ENCODE measurements at places on chromosomes 16 and 17. TPM values are rescaled to one million over a fixed set of nuclear protein-coding genes. Genes with fewer than 3 reads are reported as not detected.
A peak's percentile ranks its signal among the peaks of the same experiment; 100 is the strongest.

Gene BICDL2
- polyA plus RNA-seq = 2.5 TPM

Gene CD300H
- polyA plus RNA-seq = not detected

Gene TANGO6
- 6.0 TPM for polyA plus RNA-seq

Gene C16orf74
- 4.1 TPM for polyA plus RNA-seq

Gene CYBA
- polyA plus RNA-seq = 158 TPM

Gene RAB26
- 3.1 TPM for polyA plus RNA-seq

Gene TCF25
- 157 TPM for polyA plus RNA-seq

DNA sequence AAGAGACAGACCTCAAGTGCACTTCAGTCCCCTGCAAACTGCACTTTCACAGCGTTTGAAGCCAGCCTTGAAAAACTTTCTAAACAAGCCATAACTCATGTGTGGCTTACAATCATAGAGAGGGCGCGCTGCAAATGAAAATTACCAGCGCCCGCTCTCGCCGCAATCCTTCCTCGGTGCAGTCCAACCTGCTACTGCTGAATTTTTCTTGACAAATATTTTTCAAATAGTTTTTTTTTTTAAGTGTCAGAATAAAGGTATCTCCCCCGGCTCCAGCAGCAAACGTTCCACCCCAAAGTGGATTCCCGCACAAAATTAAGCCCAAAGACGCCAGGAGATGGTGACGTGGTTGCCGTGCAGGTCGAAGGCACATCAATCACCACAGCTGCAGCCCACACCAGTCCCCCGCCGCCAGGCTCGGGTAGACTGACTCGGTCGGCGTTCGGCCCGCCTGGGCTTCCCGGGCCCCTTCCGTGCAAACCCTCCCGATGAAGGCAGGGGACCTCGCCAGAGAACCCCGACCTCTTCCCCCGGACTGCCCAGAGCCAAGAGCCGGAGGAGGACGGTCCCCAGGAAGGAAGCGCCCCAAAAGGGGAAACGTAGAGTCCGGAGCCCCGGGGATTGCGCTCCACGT is 630 bp downstream of the GRB2 start:
- peak; percentile 37 for DNase-seq

DNA sequence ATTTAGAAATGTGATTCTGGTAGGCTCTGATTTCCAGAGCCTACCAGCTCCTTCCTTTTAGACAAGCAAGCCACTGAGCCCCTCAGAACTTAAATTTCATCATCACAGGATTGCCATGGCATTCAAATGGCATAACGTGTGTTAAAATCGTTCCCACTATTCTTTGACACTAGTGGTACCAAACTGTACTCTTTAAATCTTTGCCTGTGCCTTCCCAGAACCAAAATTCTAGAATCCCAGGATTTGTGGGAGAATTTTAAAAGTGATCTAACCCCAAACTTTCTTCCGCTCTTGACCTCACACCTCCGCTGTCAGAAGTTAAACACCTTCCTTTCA is 287 bp upstream of the INTS2 start:
- no peak for DNase-seq

- no peak for DNase-seq
Observed at GRCh38 chr17:39757931-39758873, 20.5 kb downstream of the GRB7 start.

DNA sequence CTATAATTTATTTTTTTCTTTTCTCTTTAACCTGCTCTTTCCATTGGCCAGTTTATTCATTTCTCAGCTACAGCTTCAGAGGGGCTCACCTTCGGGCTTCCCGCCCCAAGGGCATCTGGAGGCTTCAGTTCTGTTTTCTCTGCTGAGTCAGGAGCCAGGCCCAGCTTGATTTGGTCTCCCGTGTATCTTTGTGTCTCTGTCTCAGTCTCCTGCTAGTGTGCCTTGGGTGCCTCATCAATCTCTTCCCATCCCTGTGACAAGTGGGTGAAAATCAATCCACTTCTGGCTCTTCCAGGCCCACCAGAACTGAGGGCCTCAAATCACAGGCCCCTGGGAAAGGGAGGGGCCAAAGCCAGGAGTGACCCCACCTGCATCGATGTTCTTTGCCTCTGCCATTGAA is 72.1 kb downstream of the CCDC182 start:
- no peak for DNase-seq

- no peak for DNase-seq
Observed at GRCh38 chr17:75681289-75681688, 14.2 kb downstream of the SAP30BP start.

GRCh38 chr16:2987833-2988232 is 7.6 kb upstream of the PKMYT1 start:
- DNase-seq = no peak

GRCh38 chr16:67246081-67246755 is 1.1 kb downstream of the FHOD1 start:
- DNase-seq = peak; percentile 81

DNA sequence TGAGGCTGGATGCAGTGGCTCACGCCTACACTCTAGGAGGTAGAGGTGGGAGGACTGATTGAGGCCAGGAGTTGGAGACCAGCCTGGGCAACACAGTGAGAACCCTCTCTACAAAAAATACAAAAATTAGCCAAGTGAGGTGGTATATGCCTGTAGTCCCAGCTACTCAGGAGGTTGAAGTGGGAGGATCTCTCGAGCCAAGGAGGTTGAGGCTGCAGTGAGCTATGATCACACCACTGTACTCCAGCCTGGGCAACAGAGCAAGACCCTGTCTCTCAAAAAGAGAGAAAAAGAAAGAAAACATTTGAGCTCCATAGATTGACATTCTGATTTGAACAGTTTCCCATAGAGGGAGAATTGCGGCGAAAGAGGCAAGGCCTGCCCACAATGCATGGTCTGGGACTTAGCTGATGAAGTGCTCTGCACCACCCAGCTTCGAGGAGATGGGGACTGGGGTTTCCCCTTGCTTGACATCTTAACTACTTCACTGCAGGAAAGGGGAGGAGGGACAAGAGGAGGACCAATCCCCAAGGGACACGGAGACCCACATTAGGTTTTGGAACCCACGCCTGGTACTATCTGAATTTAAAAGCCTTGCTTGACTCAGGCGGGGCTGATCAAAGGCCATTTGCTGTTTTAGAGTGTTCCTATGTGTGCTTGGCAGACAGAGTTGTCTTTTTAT is 21.7 kb downstream of the MSI2 start:
- no peak for DNase-seq

- DNase-seq = no peak
Observed at GRCh38 chr16:64791756-64792155, 330.1 kb downstream of the CDH11 start.

GRCh38 chr17:19254651-19255050 is 17.5 kb downstream of the EPN2 start:
- DNase-seq = no peak

- no peak for DNase-seq
Observed at GRCh38 chr17:61306003-61306402, 93.6 kb upstream of the TBX2 start.
